ENCODE measurements at places on chromosomes 4 and X.

DNA sequence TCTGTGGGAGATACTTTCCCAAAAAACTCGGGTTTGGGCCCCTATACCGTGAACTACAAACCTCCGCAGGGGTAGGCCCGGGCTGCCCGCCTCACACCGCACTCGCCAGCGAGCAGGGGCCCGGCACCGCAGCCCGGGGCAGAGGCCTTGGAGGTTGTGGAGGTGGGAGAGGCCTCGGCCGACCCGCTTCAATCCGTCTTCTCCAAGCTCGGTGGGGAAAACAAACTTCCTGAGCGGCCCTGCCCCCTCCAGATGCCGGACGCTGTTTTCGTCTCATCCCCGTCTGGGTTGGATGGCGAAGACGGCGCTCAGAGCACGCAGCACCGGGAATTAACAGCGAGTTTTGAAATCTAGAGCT, 442 bp upstream of the MCUB start:
- no peak for DNase-seq

DNA sequence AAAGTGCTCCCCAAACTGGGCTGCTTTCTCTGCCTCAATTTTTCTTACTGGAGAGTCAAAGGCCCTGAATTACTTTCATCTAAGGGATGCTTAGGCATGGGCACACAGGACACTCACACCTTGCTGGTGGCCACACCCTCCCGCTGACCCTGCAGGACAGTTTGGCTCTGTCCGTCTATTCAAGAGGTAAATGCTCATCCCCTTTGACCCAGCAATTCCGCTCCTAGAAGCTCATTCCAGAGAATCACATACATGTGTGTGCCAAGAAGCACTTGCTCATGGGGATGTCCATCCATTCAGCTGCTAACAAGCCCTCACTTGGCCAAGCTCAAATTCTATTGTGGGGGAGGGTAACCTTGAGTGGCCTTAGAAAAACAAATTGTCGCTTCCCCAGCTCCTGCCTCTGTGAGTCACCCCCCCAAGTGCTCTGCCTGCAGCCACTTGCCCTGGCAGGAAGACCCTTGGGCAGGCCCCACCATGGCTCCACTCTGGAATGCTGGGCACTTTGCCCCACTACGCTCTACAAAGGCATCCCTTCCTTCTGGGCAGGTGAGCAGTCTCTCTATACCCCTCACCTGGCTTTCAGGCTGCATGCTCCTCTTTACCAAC, 54.5 kb downstream of the HTRA3 start:
- no peak for DNase-seq

- DNase-seq, result no peak
These were observed 26.6 kb upstream of the IRF2 start for GRCh38 chr4:184500748-184501589.

DNA sequence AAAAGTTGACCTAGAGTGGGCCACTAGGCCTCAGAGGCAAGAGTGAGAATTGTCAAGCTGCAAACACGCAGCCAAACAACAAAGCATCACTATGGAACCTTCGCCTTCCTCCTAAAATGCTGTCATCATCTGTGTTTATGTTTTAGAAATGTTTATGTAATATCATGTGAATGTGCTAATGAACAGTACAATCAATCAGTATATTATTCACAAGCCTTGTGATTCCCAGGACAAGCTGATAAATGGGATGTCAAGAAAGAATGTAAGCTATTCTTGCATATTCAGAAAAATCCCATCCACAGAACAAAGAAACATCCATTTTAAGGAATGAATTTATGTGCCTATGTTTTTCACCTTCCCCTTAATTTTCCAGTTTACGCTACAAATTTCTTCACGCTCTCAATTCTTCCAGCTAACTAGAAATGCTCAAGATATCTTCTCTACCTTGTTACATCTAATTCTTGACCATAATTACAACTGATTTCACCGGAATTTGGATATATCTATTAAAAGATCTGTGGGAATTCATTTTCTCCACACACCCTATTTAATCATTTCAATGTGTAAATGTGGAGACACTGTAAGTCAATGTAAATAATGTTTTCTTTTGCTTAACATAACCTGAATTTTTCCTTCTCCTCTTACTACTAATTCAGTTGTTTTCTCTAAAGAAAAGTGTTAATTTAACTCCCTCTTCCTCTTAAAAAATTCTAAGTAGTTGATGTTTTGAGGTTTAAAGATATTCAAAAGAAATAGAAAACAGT, 65.5 kb downstream of the LEF1 start:
- DNase-seq, result no peak

GRCh38 chrX:50386520-50386919, 84.1 kb downstream of the DGKK start:
- no peak for DNase-seq

DNA sequence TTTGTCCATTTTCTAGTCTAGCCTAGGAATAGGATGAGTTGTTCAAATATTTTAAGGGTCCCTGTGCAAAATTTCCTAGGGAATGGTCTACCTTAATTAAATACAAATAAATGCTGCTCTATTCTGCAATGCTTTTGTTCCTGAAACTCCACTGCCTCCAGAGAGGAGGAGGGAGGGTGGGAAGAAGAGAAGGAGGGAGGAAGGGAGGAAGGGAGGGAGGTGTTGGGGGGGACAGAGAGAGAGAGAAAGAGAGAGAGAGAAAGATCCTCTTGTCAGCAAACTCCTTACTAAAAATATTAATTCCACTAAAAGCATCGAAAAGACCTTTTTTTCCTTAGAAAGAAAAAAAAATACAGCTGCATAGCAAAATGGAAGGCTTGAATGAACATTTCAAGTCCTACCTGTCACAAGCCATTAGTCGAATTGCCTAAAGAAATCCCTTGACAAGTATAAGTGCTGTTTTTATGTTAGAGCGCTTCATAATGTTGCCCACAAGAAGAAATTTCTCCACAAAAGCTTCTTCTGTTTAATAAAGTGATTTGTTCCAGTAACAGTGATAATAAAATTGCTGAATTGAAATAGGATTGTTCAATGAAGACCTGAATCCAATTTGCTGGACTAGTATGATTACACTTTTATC, 106.0 kb downstream of the NKX6-1 start:
- DNase-seq, result no peak

- DNase-seq, result no peak
These were observed 737.5 kb upstream of the NDST4 start for GRCh38 chr4:115850799-115851509.

DNA sequence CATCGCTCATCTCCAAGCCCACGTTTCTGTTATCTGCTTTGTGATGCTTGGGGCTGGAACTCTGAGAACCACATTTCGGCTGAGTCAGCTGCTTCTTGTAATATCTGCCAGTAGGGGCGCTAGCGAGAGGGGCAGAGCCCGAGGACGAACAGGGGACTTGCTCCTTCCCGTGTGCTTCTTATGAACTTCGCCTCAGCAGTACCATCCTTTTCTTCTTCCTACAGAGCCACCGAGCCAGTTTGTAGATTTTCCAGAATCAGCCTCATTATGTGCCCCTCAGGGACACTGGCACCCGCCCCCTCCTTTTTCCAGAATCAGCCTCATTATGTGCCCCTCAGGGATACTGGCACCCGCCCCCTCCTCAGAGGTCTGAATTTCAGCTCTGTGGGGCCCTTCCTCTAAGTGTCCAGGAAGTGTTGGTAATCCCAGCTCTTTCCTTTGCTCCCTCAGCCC, 441.7 kb upstream of the RASGEF1B start:
- peak; percentile 13 for DNase-seq

GRCh38 chrX:12497832-12498591, 293.2 kb upstream of the PRPS2 start:
- DNase-seq, result no peak

DNA sequence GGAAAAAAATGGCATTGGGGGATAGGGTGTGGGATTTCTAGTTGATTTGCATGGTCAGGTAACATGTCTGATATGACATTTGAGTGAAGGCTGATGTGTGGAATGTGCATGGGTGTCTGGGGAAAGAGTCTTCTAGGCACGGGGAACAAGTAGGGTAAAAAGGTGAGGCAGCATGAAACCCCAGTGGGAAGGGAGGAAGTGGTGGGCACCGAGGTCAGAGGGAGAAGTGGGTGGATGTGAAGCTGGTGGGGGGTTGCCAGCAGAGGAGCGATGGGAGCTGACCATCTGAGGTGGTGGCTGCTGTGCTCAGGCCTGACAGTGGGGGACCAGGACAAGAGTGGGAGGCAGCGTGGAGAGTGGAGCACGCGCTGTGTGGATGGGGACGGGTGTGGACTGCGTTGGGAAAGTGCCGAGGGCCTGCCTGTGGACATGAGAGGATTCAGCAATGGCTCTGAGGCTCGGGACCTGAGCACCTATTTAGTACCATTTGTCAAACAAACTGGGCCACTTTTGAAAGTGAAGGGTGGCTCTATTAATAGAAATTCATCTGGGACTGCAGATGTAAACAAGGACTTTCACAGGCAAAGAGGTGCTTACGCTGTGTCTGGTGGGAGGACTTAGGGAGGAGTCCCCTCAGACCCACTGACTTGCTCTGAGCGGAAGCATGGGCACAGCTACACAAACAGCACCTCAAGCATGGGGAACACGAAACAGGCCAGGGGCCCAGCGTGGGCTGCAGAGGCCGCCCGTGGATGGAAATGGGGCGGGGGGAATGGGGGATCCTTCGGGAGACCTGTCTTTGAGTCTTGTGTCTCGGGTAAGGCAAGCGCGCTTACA, 16.7 kb upstream of the S100P start:
- DNase-seq, result no peak

DNA sequence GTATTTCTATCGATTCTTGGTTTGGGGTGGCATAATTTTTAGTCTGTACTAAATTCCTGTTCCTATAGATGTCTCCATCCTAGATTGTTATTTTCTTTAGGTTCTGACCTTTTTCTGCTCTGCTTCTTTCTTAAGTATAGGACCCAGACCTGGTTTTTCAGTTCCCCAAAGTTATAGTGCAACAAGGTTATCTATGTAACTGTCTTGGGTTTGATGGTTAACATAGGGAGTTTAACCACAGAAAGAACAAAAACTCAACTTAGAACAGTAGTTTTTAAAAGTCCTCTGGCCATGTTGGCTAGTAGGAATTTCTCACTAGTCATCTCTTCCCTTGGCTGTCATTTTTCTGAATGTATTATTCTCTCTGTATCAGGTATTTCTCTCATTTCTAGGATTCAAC, 38.8 kb upstream of the MAD2L1 start:
- DNase-seq, result no peak

DNA sequence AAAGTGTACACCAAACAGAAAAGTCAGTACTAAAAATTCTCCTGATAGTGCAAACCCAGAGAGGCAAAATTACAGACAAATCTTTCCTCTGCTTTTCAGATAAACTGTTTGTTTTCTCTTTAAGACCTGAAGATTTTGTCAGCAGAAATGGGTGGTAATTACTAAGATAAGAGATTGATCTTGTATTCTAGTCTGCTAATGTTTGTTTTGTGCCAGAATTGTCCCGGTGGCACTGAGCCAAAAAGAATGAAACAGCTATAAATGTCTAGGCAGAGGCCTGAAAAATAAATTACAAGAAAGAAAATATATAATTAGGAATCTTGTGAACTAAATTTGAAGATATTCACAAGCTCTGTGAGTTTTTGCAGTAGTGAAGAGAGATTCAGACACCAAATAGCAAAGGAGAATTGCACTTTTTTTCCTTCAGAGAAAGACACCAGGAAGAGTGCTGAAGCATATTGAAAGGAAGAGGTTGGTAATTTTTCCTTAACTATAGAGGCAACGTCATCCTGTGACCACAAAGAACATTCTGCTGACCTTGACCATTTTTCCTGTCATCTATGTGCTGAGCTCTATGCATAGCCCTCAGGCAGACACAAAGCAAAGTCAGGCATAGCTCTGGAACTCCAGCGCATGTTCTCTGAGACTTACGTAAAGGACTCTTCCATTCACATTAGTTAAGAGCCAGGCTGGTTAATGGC, 314.5 kb upstream of the RASGEF1B start:
- peak; percentile 22 for DNase-seq

- no peak for DNase-seq
These were observed 2025.2 kb downstream of the PCDH7 start for GRCh38 chr4:32745351-32745750.

DNA sequence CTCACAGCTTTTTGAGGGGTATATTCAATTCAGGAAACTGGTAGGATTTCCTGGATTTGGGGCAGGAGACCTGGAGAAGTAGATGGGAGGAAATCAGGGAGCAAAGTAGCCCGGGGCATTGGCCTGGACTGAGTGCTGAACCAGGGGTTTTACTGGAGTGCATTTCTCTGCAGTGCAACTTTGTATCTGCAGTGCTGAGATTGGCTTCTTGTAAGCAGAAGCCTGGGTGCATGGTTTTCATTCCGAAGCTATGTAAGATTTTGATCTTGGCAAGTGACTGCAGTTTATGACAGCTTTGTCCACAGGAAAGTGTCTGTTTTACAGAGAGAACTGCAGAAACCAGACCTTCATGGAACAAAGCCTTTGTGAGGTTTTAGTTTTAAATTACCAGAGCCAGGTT, 158.3 kb downstream of the SPCS3 start:
- DNase-seq, result no peak

- DNase-seq, result peak; percentile 4
These were observed 11.8 kb upstream of the DCUN1D4 start for GRCh38 chr4:51831133-51831532.

DNA sequence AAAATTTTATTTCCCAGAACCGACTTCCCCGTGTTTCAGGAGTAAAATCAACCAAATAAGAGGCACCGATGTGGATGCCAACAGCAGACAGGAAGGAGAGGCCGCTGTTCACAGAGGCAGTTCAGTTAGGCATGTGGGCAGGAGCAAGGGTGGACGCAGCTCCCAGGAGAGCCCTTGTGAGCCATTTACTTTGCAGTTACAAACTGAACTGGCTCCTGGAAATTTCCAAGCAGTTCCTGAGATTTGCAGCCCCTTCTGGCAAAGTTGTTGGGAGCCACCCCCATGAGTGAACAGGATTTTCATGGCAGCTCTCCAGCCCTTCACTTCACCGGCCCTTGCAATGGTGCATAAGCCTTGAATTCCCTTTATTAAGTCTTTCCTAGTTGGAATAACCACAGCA, 189.1 kb downstream of the AFAP1 start:
- no peak for DNase-seq

GRCh38 chr4:113537628-113538027, 223.9 kb downstream of the CAMK2D start:
- DNase-seq, result no peak

- DNase-seq, result no peak
These were observed 405.3 kb upstream of the FAT1 start for GRCh38 chr4:187128976-187129375.
